ENCODE measurements at places on chromosomes 6 and 20.

DNA sequence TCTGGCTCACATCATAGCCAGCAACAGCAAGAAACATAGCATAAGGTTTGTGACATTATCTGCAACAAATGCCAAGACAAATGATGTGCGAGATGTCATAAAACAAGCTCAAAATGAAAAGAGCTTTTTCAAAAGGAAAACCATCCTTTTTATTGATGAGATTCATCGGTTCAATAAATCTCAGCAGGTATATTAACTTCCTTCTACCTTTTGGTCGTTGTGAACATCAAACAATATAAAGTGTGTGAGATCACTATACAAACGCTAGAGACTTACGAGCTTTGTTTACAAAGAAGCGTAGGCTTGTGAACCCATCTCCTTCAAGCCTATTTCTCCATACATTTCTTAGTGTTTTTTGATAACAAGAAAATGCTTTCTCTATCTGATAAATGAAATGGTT lies 3.5 kb downstream of the WRNIP1 start:
- DNase-seq = no peak

GRCh38 chr6:29834564-29835436 lies 7.2 kb downstream of the HLA-G start:
- DNase-seq = peak; percentile 67

DNA sequence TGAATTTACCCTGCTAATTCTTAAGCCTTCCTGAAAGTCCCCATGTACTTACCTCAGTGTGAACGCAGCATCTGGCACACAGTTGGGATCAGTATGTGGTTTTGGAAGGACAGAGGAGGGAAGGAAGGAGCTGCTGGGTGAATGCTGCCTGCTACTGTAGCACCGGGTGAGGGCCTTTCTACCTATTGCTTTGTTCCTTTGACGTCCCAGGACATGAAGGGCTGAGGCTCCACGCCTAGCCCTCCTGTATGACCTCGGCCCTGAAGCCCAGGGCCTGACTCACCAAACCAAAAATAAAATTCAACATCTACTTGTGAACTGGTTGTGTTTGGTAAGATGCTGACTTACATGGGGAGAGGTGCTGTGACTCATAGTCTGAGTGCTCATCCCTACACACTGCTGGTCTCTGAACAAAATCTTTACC lies 51.1 kb downstream of the ARID1B start:
- no peak for DNase-seq

DNA sequence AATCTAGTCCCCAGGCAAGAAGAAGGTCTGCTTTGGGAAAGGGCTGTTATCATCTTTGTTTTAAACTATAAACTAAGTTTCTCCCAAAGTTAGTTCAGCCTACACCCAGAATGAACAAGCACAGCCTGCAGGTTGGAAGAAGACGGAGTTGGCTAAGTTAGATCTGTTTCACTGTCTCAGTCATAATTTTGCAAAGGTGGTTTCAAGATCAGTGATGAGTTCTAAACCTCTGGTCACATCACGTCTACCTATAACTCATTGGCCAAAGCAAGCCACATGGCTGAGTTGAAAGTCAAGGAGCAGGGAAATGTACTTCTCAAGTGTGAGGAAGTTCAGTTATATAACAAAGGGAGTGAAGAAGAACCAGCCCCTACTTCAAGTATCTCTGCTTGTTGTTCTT lies 50.5 kb upstream of the ECI2 start:
- no peak for DNase-seq

GRCh38 chr20:31547017-31547675 lies 32.9 kb downstream of the HM13 start:
- peak; percentile 92 for DNase-seq

- no peak for DNase-seq
Observed at GRCh38 chr6:14089224-14089623, 28.3 kb upstream of the CD83 start.

DNA sequence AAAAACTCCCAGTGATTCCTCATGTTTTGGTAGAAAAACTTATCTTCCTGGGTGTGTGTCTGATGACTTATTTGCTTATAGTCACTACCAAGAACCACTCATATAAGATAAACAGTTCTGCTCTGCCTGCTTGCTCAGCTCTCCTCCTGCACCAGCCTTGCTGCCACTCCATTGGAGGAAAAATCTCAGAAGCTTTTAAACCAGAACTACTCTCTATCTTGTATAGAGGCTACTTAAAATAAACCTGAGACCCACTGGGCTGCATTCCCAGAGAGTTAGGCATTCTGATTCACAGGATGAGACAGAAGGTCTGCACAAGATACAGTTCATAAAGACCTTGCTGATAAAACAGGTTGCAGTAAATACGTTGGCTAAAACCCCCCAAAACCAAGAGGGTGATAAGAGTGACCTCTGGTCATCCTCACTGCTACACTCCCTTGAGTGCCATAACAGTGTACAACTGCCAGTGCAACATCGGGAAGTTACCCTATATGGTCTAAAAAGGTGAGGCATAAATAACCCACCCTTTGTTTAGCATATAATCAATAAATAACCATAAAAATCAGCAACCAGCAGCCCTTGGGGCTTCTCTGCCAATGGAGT lies 728.3 kb downstream of the EPHA7 start:
- DNase-seq = no peak

- DNase-seq = no peak
Observed at GRCh38 chr6:72654071-72654621, 32.3 kb downstream of the KCNQ5 start.

GRCh38 chr6:170542031-170542719 lies 10.9 kb downstream of the PSMB1 start:
- no peak for DNase-seq

DNA sequence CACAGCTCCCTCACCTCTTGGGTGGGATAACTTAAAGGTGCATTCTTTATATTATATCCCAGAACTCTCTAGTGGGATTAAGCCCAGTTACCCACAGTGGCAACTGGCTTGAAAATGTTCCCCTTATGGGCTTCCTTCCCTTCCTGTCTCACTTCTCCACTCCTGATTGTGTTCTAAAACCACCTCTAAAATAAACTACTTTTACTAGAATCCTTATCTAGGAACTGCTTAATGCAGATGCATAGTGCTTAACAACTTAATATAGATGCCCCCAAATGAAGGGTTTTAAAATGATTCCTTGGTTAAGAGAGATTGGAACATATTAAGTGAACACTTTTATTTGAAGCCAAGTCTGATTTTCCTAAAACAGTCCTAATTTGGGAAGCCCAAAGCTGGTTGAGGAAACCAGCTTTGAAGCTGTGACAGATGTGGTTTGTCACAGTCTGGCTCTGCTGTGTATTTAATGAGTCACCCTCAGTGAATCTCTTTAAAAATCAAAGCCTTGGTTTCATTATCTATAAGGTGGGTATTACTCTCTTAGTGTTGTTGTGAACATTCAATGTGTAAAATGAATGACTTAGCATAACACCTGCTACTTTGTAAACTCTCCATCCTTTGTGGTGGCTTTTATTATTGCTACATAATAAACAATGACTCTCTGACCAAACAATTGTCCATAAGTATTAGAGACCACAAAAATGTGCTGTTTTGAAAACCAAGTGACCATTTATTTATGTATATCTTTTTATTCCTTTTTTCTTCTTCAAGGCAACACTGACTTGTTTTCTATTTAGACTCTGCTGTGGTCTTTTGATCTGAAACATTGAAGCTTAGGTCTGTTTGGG lies 24.4 kb downstream of the PLCB1 start:
- DNase-seq = no peak

DNA sequence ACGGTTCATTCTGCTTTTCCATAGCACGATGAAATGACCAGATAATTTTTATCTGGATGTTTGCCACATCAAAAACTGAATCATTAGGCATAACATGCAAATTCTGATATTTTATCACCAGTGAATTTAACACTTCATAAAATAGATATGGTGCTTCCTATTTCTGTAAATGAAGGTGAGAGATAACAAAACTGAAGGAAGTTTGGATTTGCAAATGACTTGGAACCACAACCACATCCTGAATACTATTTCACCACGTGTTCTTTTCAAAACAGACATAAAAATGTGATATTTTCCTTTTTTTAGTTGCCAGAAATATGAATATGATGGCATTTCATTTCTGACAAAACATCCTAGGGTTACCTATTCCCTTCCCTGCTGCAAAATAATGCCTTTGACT lies 146.1 kb downstream of the EDN1 start:
- no peak for DNase-seq

DNA sequence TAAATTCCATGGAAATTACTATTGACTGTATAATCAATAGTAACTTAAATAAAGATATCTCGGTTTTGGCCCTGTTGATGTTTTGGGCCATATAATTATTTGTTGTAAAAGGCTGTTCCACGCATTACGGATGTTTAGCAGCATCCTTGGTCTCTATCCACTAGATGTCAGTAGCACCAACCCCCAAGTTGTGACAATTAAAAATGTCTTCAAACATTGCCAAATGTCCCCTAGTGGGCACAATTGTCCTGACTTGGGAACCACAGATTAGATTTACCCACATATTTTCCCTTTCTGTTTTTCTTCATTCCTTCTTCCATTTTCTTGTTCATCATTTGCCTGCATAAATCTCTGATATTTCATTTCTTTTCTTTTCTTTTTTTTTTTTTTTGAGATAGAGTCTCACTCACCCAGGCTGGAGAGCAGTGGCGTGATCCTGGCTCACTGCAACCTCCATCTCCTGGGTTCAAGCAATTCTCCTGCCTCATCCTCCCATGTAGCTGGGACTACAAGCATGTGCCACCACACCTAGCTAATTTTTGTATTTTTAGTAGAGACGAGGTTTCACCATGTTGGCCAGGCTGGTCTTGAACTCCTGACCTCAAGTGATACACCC lies 13.6 kb upstream of the WFDC8 start:
- DNase-seq = no peak

DNA sequence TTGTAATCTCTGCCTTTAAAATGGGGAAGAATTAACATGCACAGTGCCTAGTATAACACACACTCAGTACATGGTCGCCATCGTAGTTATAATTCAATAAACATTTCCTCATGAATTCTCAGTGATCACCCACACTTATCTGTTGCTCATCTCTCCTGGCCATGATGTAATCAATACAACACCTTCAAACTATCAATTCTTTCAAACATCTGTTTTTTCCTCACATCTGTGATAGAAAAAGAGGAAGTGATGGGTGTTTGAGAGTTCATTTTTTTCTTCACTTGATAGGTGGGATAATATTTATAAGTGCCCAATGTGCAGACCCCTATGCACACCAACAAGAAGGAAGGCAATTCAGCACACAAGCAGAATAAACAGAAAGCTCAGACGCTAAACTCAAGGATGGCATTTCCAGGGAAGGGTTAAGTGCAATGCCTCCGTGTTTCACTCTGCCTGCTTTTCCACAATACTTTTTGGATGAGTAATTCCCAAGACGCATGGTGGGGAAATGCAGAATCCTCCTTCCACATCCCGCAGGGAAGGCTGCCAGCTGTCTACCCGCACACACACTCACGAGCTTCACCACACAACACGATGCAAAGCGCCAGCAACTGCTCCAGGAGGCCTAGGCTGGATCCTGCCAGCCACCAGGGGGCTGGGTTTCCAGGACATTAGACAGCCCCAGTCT lies 100.3 kb downstream of the GMPR start:
- DNase-seq = no peak

DNA sequence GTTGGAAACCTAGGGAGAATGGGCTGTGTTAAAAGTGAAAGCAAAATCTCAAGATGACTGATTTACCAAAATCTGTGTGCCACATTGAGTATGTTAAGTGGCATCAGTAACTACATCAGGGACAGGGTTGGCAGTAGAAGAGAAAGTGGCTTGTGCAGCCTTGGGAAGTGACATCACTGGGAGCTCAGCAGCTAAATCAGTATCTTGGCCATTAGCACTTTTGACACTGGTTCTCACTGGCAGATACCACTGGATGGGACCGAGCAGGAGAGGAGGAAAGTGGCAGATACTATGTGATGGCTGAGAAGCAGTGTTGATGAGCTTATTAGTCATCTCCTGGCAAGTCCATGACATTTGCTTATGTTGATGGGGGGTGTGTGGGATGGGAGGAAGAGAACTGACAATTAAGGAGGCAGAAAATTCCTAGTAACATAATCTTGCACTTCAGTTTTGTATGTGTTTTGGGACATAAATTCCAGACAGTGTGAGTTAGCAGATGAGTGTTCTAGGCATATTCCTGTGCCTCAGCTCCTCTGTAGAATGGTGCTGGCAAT lies 322.2 kb downstream of the SOX4 start:
- no peak for DNase-seq

- DNase-seq = no peak
Observed at GRCh38 chr6:121354764-121355163, 20.5 kb upstream of the TBC1D32 start.

DNA sequence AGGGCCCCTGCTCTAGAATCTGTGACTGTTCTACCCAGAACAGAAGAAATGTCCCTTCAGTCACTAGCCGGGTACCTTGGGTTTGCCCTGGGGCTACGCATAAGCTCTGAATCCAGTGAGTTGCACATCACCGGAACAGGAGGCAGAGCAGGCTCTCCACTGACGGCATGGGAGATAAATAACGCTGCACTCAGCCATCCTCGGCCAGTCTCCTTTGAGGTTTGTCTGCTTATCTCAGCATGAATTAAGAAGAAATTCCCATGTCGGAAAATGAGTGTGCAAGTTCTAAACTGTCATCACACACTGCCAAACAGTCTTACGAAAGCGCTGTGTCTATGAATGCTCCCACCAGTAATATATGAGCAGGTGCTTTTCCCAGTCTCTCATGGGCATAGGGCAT lies 90.8 kb downstream of the FAM50B start:
- DNase-seq = no peak

- DNase-seq = no peak
Observed at GRCh38 chr6:118968416-118968815, 33.5 kb upstream of the MCM9 start.

- no peak for DNase-seq
Observed at GRCh38 chr20:59802018-59802417, 131.4 kb downstream of the SYCP2 start.

- DNase-seq = no peak
Observed at GRCh38 chr20:10984913-10985312, 311.1 kb upstream of the JAG1 start.

DNA sequence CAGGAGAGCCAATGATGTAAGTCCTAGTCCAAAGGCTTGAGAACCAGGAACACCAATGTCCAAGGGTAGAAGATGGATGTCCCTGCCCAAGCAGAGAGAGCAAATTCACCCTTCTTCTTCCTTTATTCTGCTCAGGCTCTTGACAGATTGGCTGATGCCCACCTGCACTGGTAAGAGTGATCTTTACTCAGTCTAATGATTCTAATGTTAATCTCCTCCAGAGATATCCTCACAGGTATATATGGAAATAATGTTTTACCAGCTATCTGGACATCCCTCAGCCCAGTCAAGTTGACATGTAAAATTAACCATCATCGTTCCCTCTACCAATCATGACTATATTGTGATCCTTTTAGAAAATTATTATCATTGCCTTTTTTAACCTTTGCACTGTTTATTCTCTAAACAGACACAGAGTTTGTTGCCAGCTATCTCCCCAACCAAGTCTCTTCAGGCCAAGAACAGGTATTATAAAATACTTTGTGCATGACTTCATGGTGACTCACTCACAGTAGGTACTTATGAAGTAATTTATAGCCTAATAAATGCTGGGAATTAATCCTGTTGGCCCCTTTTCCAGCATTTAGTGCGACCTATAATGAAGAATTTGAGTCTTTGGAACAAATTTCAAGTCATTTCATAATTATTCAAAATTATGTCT lies 26.2 kb upstream of the TSHZ2 start:
- DNase-seq = no peak

Measured in CD8-positive, alpha-beta T cell (primary cell).